ENCODE measurements at places on chromosomes 7 and 10. TPM values are rescaled to one million over a fixed set of nuclear protein-coding genes. Genes with fewer than 3 reads are reported as not detected.

Gene FAM241B
- 17.6 TPM for total RNA-seq

Gene IFIT1B
- not detected for total RNA-seq

Gene SPDYE9
- 7.3 TPM for total RNA-seq

Gene AKR1C4
- total RNA-seq: 0.37 TPM

Gene EFCAB10
- 9.8 TPM for total RNA-seq

Gene COL1A2
- 465 TPM for total RNA-seq

Gene ADAM22
- 4.4 TPM for total RNA-seq

DNA sequence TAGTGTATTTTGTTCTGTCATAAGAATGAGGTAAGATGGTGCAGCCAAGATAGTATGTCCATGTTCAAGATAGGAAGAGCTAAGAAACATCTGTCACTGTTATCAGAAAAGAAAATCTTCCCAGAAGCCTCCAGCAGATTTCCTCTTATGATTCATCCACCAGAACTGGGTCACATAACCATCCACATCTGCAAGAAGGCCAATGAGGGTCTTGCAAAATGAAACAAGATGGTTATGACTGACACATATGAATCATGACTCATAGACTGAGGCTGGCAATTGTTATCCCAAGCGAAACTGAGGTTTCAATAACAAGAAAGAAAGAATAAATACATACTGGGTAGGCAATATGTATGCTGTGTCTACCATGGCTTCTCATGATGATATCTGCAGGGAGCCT lies 30.3 kb downstream of the CCNJ start:
- no peaks in the 10 kb centered on the region for H3K27me3 ChIP-seq
- H3K36me3 ChIP-seq: no peaks in the 10 kb centered on the region
- H3K4me3 ChIP-seq: no peak overlapping the region

- H3K27ac ChIP-seq: no peak overlapping the region
- no peaks in the 10 kb centered on the region for H3K36me3 ChIP-seq
- DNase-seq: no peak
Observed at GRCh38 chr7:129855234-129855673, 97.5 kb downstream of the UBE2H start.

GRCh38 chr10:20065814-20066213 lies 249.6 kb downstream of the PLXDC2 start:
- no peaks in the 10 kb centered on the region for H3K4me1 ChIP-seq
- no peak for DNase-seq
- H3K27ac ChIP-seq: no peak overlapping the region
- no peak overlapping the region for H3K4me3 ChIP-seq

DNA sequence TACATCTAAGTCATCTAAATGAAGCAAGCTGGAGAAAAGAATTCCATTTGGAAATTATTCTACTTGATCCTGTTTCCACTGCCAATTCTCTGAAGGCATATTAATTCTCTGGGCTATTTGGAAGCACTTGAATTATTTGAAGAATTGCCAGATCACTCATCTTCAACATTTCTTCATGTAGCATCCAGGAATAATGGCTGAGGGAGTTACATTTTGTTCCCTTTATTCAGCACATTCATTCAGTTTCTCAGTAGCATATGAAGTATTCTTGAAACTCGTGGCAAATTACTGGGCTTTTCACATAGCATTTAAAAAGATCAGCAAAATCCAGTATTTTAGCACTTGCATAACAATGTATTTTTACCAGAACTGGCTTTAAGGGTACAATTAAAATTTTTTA lies 127.1 kb upstream of the VIPR2 start:
- no peak for DNase-seq
- no peaks in the 10 kb centered on the region for H3K36me3 ChIP-seq
- no peak overlapping the region for H3K27ac ChIP-seq
- H3K4me3 ChIP-seq: no peak overlapping the region

DNA sequence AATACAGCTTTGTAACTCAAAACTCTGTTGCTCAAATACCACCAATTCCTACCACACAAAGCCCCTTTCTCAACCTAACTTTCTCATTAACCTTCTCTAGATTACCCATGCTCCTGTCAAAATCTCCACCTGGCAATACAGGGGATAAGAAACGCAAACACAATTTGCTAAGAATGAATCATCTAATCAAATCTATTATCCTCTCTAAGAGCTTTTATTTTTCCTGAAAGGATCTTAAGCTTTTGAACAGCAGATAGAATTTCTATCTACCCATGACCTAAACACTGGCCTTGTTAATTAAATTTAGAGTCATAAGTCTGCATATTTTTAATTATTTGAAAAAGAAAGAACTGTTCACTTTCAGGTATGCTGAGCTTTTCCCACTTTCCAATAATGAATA lies 98.3 kb downstream of the HBP1 start:
- DNase-seq: no peak
- H3K4me1 ChIP-seq: no peaks in the 10 kb centered on the region
- H3K36me3 ChIP-seq: no peaks in the 10 kb centered on the region
- H3K27me3 ChIP-seq: no peaks in the 10 kb centered on the region

DNA sequence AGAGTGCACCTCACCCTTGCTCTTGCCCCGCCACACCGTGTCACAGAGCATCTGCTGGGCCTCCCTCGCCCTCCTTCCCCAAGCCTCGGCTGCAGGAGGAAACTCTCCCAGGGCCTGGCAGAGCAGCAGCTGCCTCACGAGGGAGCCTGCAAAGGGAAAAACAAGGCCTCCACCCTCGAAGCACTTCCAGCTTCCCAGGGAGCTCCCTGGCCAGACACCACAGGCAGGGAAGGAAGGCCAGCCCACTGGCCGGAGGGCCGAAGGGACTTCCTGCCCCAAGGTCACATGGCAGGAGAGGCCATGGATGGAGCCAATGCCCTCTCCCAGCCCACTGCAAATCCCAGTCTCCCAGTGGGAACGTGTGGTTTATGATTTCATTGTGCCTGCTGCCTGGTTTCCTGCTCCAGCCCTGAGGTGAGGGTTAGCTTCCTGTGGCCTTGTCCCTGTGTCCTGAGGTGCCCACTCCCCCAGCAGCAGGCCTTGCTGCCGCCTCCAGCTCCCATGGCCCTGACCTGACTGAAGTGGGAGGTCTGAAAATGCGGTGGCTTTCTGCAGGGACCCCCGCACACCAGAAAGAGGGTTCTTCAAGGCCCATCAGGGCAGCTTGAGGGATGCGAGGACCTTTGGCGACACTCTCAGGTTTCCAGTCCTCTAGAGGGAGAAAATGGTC lies 100.5 kb upstream of the PPIF start:
- peak; percentile 77 for DNase-seq
- no peaks in the 10 kb centered on the region for H3K27me3 ChIP-seq
- peak overlapping the region; percentile 6 for H3K27ac ChIP-seq
- no peak overlapping the region for H3K4me3 ChIP-seq
- H3K36me3 ChIP-seq: no peaks in the 10 kb centered on the region

DNA sequence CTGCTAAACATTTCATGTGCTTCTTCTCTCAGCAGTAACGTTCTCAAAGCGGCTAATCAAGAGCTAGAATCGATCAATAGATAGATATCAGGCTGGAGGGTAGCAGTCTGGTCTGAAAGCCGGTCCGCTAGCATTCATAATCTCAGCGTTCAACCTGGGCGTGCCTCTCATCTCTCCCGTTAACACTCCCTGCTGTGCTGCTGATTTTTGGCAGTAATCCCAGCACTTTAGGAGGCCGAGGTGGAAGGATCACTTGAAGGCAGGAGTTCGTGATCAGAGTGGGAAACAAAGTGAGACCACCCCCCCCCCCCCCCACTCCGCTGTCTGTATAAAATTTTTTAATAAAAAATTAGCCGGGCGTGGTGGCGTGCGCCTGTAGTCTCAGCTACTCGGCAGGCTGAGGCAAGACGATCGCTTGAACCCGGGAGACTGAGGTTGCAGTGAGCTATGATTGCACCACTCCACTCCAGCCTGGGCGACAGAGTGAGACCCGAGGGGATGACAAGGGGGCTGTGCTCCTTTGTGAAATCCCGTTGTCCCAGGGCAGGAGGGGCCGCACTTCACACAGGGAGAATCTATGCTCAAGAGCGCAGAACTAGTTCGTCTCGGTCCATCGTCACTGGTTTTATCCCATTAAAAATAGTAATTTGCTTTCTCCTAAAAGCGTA lies 624 bp upstream of the CEP55 start:
- peak overlapping the region; percentile 66 for H3K4me3 ChIP-seq
- no peaks in the 10 kb centered on the region for H3K4me1 ChIP-seq
- peak overlapping the region; percentile 61 for H3K27ac ChIP-seq
- H3K36me3 ChIP-seq: no peaks in the 10 kb centered on the region

GRCh38 chr7:136205956-136206355 lies 228.8 kb upstream of the MTPN start:
- H3K4me3 ChIP-seq: no peak overlapping the region
- no peak overlapping the region for H3K27ac ChIP-seq
- no peaks in the 10 kb centered on the region for H3K36me3 ChIP-seq
- H3K4me1 ChIP-seq: no peaks in the 10 kb centered on the region
- DNase-seq: no peak

DNA sequence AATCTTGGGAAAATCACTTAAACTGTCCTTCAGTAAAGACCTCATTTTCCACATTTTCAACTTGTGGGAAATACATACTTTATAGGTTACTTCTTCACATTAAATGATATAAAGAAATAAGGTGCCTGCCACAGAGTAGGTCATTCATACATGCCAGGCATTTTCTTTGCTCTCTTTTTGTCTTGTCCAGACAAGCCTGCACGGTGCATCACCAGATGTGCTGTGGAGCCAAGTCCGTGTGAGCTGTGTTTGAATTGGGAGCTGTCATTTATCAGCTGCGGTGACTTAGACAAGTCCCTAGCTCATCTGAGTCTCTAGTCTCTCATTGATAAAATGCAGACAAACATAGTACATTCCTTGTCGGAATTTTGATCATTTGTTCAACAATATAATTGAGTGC lies 432.9 kb downstream of the SORCS3 start:
- H3K4me1 ChIP-seq: no peaks in the 10 kb centered on the region
- no peak overlapping the region for H3K4me3 ChIP-seq
- H3K27me3 ChIP-seq: no peaks in the 10 kb centered on the region
- DNase-seq: no peak
- H3K27ac ChIP-seq: no peak overlapping the region

- no peaks in the 10 kb centered on the region for H3K36me3 ChIP-seq
- H3K4me1 ChIP-seq: peaks cover 40% of the 10 kb centered on the region
- H3K4me3 ChIP-seq: no peak overlapping the region
- H3K27ac ChIP-seq: peak overlapping the region; percentile 69
Observed at GRCh38 chr7:55127622-55128081, 108.8 kb downstream of the EGFR start.

DNA sequence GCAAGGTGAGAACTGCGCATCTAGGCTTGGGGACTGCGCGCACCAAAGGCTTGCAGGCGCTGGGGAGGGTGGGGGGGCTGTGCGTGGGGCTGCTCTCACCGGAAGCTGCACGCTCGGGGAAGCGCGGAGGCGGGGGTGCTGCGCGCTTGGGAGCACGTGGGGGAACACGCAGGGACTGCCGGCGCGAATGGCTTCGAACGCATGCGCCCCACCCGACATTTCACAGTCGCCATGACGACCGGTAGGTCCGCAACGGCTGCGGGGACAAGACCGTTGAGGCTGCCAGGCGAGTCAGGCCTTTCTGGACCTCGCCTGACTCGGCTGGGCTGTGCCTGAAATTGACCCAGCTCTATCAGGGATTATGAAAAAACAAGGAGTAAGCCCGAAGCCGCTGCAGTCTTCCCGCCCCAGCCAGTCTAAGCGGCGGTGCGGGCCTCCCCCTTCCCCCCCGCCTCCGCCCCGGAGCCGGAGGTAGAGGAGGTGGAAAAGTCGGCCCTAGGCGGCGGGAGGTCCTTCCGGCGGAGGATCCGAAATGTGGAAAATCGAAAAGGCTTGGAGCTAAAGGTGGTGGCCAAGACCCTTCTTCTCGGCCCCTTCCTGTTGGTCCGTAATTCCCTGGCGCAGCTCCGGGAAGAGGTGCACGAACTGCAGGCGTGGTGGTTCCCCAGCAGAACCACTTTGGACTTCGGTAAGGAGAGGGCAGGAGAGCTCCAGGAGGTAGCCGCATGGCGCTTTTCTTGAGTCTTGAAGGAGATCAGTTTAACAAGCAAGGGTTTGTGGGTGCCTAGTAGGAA lies 34.9 kb upstream of the STEAP1 start:
- DNase-seq: peak; percentile 76
- no peaks in the 10 kb centered on the region for H3K36me3 ChIP-seq
- H3K4me1 ChIP-seq: no peaks in the 10 kb centered on the region
- no peaks in the 10 kb centered on the region for H3K27me3 ChIP-seq
- H3K4me3 ChIP-seq: peak overlapping the region; percentile 59
- H3K27ac ChIP-seq: no peak overlapping the region

DNA sequence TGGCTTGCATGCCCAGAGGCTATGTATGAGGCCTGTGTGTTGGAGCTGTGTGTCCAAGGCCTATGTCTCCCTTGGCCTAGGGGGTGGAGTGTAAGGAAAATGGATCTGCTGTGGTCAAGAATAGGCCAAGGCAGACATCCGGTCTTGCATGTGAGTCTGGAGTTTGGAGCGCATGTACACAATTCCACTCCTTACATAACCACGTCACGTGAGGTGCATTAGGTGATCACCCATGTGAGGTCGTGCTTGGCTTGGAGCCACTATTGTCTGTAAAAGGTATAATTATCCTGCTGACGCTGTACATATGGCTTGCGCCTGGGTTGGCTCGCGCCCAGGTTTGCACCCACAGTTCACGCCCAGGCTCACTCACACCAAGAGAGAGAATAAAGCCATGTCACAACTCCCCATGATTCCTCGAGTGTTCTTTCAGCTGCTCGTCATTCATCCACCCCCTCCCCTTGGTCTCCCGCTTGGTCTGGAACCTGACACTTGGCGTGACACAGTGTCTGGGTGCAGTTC lies 105.5 kb downstream of the BICC1 start:
- H3K4me1 ChIP-seq: no peaks in the 10 kb centered on the region
- no peak for DNase-seq
- no peak overlapping the region for H3K27ac ChIP-seq
- H3K36me3 ChIP-seq: no peaks in the 10 kb centered on the region
- no peak overlapping the region for H3K4me3 ChIP-seq

- H3K4me3 ChIP-seq: no peak overlapping the region
- no peaks in the 10 kb centered on the region for H3K27me3 ChIP-seq
- H3K27ac ChIP-seq: peak overlapping the region; percentile 94
- no peak for DNase-seq
- no peaks in the 10 kb centered on the region for H3K36me3 ChIP-seq
Observed at GRCh38 chr7:137998250-137998649, 3.6 kb downstream of the CREB3L2 start.

GRCh38 chr10:123472606-123473005 lies 193.5 kb upstream of the GPR26 start:
- no peaks in the 10 kb centered on the region for H3K36me3 ChIP-seq
- H3K4me3 ChIP-seq: no peak overlapping the region
- no peaks in the 10 kb centered on the region for H3K4me1 ChIP-seq
- no peak for DNase-seq

GRCh38 chr10:12788277-12788676 lies 213.2 kb downstream of the CCDC3 start:
- no peaks in the 10 kb centered on the region for H3K4me1 ChIP-seq
- no peaks in the 10 kb centered on the region for H3K27me3 ChIP-seq
- H3K36me3 ChIP-seq: no peaks in the 10 kb centered on the region
- DNase-seq: no peak
- H3K4me3 ChIP-seq: no peak overlapping the region

- H3K4me1 ChIP-seq: peaks cover 5% of the 10 kb centered on the region
- no peak within 1 kb of the TSS for H3K4me3 ChIP-seq
- no peak within 1 kb of the TSS for H3K27ac ChIP-seq
- H3K36me3 ChIP-seq: no peaks in the 10 kb centered on the region
Observed at GRCh38 chr7:100641463-100641859, at the start of gene TFR2. TFR2 (minus strand) TSS chr7:100641552; CDS start chr7:100641509, 43 bp downstream.

GRCh38 chr7:123979876-123980275 lies 53.0 kb downstream of the TMEM229A start:
- DNase-seq: no peak
- no peak overlapping the region for H3K27ac ChIP-seq
- H3K4me1 ChIP-seq: no peaks in the 10 kb centered on the region

Measured in testis (tissue), 5 donors.